ENCODE measurements at places on chromosomes 7 and 10. TPM values are rescaled to one million over a fixed set of nuclear protein-coding genes. Genes with fewer than 3 reads are reported as not detected.

GRCh38 chr10:58651040-58651439 lies 138.4 kb downstream of the BICC1 start:
- H3K27me3 ChIP-seq: no peaks in the 10 kb centered on the region
- no peaks in the 10 kb centered on the region for H3K4me1 ChIP-seq
- H3K27ac ChIP-seq: no peak overlapping the region
- H3K4me3 ChIP-seq: no peak overlapping the region

GRCh38 chr7:40015790-40016296 lies 65.8 kb downstream of the CDK13 start:
- H3K4me3 ChIP-seq: no peak overlapping the region
- H3K27ac ChIP-seq: no peak overlapping the region
- DNase-seq: peak; percentile 14
- peaks cover 9% of the 10 kb centered on the region for H3K36me3 ChIP-seq
- peaks cover 16% of the 10 kb centered on the region for H3K4me1 ChIP-seq

DNA sequence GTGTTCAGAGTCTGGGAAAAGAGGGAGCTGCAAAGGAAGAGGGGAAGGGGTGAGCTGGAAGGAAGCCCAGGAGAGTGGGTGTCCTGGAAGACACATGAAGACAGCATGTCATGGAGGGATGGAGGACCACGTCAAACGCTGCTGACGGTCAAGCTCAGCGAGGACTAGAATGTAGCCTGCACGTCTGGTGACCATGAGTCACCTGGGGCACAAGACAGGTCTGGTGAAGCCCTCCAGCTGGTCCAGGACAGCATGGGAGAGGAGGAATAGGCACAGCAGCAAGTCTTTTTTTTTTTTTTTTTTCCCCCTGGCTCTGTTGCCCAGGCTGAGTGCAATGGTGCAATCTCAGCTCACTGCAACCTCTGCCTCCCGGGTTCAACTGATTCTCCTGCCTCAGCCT lies 19.6 kb upstream of the AMZ1 start:
- DNase-seq: no peak
- H3K4me3 ChIP-seq: no peak overlapping the region
- peaks cover 3% of the 10 kb centered on the region for H3K27me3 ChIP-seq
- H3K4me1 ChIP-seq: peaks cover 42% of the 10 kb centered on the region
- no peak overlapping the region for H3K27ac ChIP-seq
- no peaks in the 10 kb centered on the region for H3K36me3 ChIP-seq

Gene FAM25C
- not detected for total RNA-seq

- H3K27me3 ChIP-seq: no peaks in the 10 kb centered on the region
- no peak overlapping the region for H3K27ac ChIP-seq
- H3K36me3 ChIP-seq: no peaks in the 10 kb centered on the region
- H3K4me1 ChIP-seq: peaks cover 5% of the 10 kb centered on the region
- DNase-seq: no peak
Measured at GRCh38 chr10:104322416-104322782, 15.9 kb downstream of the ITPRIP start.

- H3K27me3 ChIP-seq: no peaks in the 10 kb centered on the region
- no peaks in the 10 kb centered on the region for H3K36me3 ChIP-seq
- no peak overlapping the region for H3K4me3 ChIP-seq
- no peak overlapping the region for H3K27ac ChIP-seq
- H3K4me1 ChIP-seq: peaks cover 5% of the 10 kb centered on the region
Measured at GRCh38 chr7:146146831-146147486, 30.4 kb downstream of the CNTNAP2 start.

DNA sequence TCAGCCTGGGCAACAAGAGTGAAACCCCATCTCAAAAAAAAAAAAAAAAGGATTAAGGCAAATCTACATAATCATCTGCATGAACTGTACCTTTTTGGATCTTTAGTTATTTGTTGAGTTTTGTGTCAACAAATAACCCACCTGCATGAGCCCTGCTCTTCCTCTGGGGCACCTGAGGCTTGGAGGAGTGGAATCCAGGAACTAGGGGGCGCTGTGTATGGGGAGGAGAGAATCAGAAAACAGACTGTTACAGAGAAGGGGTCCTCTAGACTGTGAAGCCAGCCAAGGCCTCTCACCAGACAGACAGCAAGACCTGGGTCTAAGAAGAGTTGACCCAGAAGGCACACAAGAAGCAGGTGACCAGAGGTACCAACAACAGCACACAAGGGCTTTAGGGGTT lies 682.8 kb upstream of the NRP1 start:
- H3K36me3 ChIP-seq: no peaks in the 10 kb centered on the region
- no peak for DNase-seq
- H3K27ac ChIP-seq: no peak overlapping the region
- no peaks in the 10 kb centered on the region for H3K27me3 ChIP-seq
- H3K4me3 ChIP-seq: no peak overlapping the region

GRCh38 chr10:71747039-71747531 lies 26.2 kb downstream of the VSIR start:
- DNase-seq: no peak
- no peaks in the 10 kb centered on the region for H3K36me3 ChIP-seq
- H3K27ac ChIP-seq: no peak overlapping the region
- H3K4me1 ChIP-seq: peaks cover 20% of the 10 kb centered on the region

DNA sequence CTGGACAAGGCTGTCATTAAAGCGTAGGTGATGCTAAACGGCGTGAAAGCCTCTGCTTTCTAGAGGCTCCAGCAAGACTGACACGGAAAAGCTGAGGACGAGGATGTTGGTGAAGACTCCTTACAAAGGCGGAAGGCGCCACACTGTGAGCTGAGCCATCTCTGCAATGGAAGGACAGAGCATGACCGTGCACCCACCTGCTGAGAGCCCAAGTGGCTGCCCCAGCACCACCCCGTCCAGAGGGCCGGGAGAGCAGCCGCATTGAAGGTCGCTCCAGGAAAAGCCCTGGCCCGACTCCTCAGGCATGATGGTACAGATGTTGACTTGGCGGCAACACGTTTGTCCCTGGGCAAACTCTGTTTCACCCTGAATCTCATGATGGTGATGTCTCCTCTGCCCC lies 492.7 kb downstream of the DNAJB6 start:
- no peak for DNase-seq
- no peak overlapping the region for H3K27ac ChIP-seq
- no peaks in the 10 kb centered on the region for H3K36me3 ChIP-seq
- no peak overlapping the region for H3K4me3 ChIP-seq
- no peaks in the 10 kb centered on the region for H3K27me3 ChIP-seq

Gene KIN
- total RNA-seq: 23.2 TPM

- peaks cover 56% of the 10 kb centered on the region for H3K4me1 ChIP-seq
- H3K27ac ChIP-seq: peak overlapping the region; percentile 84
- H3K27me3 ChIP-seq: no peaks in the 10 kb centered on the region
- H3K4me3 ChIP-seq: peak overlapping the region; percentile 77
- peaks cover 17% of the 10 kb centered on the region for H3K36me3 ChIP-seq
- DNase-seq: no peak
Measured at GRCh38 chr7:150321788-150322113, 1.4 kb upstream of the LRRC61 start.

DNA sequence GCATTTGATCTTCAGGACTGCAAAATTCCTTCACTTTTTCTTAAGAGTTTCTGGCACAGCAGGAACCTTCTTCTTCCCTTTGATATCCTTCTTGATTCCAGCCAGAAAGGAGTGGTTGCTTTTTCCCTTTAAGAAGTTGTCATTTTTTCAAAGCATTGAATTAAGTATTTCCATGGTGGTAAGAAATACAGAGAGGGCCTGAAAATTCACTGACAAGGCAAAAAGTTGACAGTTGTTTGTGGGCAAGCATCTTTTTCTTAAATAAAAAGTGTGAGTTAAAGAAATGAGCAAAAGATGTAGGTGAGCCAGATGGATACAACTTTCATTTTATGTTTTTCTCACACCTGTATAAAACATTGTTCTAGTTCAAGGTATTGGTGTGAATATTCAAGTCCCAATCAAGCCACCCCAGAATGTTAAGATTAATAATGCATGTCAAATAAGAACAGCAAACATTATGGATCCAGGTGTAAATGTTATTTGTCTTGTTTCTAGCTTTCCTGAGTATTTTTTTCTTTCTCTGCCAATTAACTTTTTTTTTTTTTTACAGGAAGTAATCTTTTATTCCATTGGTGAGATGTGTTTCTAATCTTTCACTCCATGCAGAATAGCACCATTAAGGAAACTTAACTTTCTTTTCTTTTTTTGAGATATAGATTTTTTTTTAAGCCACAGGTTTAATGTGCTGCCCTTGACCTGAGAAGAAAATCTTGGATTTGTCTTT lies 334.3 kb upstream of the SEMA3A start:
- H3K27me3 ChIP-seq: no peaks in the 10 kb centered on the region
- H3K4me3 ChIP-seq: no peak overlapping the region
- H3K27ac ChIP-seq: no peak overlapping the region
- DNase-seq: no peak

DNA sequence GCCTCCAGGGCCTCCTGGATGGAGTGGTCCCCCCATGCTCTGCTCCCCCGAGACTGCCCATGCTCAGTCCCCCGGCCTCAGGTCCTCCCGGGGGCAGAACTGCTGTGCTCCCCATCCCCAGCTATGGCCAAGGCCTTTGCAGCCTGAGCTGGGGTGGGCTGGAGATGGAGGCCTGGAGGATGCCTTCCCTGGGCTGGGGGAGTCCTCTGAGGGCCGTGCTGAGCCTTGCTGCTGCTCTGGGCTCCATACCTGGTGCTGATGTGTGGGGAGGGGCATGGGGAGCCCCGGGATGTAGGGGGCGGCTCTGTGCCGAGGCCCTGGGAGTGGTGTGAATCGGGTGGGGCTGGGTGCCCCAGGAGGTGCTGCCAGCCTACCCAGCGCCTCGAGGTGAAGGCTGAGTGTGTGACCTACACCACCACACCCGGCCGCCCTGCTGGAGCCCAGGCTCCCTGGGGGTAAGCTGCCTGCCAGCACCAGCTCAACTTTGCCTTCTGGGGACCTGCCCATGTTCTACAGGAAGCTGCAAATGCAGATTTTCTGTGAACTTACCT lies 109.5 kb downstream of the UNCX start:
- DNase-seq: no peak
- no peaks in the 10 kb centered on the region for H3K36me3 ChIP-seq
- no peak overlapping the region for H3K27ac ChIP-seq
- no peaks in the 10 kb centered on the region for H3K4me1 ChIP-seq
- no peak overlapping the region for H3K4me3 ChIP-seq

DNA sequence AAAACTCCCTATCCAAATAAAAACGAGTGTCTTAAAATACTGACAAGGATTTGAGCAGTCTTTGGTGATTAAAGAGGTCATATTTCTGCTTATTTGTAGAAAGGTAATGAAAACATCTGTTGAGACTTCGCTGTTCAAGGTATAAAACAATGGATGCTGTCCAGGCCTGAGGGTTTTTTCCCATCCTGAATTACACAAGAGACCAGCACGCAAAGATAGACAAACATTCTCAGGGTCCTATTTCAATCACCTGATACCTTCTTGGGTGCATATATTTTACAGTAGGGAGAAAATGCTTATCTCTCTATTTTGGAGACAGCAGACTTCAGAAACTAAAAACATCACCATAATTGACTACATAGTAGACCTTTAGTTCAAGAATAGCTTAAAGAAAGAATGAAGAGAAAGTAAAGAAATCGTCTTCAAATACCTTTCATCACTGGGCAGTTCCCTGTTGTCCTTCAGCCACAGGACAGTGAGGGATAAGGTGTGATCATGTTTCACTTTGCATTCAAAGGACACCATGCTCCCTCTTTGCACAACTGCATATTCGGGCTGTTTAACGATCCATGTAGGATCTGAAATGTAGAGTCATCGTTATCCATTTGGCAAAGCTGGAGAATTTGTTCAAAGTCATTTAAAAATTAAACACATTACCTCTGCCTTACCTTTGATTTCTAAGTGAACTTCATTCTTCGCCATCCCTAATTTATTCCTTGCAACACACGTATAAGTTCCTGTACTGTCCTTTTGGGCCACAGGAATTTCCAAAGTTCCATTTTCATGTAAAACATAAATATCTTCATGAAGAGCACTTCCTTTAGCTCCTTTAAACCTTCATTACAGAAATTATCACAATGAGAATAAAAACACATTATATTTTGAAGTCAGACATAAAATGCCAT lies 63.7 kb upstream of the LAMB4 start:
- no peaks in the 10 kb centered on the region for H3K36me3 ChIP-seq
- H3K27me3 ChIP-seq: no peaks in the 10 kb centered on the region
- H3K27ac ChIP-seq: no peak overlapping the region
- H3K4me1 ChIP-seq: no peaks in the 10 kb centered on the region
- no peak for DNase-seq

Gene TMEM139
- total RNA-seq: 7.9 TPM

DNA sequence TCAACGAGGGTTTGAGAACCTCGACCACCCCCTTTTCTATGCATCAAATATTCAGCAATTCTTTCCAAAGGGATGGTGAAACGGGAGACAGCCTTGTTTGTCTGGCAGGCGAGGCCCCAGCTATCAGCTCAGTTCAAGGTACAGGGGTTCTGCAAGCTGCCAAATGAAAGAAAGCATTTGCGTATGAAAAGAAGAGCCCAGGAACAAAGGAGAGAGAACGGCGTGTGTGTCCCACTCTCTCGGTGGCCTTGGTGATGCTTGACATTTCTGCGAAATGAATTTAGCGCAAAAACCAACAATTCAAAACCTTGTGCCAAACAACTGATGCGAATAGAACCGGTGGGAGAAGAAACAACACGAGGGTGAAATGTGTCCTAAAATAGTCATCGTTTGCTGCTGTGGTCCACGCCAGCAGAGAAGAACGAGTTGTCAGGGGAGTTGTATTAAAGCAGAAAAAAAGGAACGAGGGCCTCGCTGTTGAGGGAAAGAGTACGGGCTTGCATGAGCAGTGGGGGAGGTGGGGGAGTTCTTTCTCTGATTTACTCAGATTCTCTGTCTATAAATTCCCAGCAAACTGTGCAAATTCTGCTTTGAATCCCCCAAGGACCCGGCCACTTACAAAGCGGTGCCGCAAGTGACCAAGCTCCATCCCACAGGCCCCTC lies 97.7 kb downstream of the TMEM130 start:
- no peak overlapping the region for H3K27ac ChIP-seq
- H3K27me3 ChIP-seq: no peaks in the 10 kb centered on the region
- H3K36me3 ChIP-seq: no peaks in the 10 kb centered on the region
- peak; percentile 42 for DNase-seq

Gene CACNB2
- total RNA-seq: not detected

GRCh38 chr7:91515961-91516360 lies 251.7 kb downstream of the FZD1 start:
- H3K4me3 ChIP-seq: no peak overlapping the region
- DNase-seq: no peak
- H3K4me1 ChIP-seq: no peaks in the 10 kb centered on the region

Measured in HepG2 (cell line).